T-cell (primary cell): ENCODE measurements at places on chromosomes 6 and 20.

DNA sequence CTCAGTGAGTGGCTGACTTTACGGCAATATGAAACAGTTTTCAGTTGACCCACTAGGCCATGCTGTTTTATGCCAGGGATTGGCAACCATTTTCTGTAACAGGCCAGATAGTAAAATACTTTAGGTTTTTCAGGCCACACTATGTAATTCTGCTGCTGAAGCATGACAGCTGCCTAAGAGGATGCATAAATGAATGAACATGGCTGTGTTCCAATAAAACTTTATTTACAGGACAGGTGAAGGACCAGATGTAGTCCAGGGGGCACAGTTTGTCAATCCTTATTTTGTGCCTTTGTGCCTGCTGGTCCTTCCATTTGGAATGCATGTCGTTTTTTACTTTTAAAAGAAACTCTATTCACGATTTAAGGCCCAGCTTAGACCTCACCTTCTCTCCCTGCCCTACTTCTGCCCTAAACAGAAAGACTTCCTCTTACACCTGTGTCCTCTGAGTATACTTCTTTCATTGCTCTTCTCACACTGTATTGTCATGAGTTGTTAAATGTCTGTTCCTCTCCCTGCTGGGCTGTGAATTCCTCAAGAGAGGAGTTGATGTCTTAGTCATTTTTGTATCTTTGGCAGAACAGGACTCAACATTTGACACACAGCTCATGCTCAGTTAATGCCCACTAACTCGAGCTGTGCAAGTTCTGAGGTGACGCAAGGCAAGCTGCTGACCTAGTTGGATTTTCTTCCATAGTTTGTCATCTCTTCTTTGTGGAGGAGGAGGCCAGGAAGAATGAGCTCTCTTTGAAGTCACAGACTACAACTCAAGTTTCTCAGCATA, 90.1 kb upstream of the MAP7 start:
- DNase-seq = no peak

DNA sequence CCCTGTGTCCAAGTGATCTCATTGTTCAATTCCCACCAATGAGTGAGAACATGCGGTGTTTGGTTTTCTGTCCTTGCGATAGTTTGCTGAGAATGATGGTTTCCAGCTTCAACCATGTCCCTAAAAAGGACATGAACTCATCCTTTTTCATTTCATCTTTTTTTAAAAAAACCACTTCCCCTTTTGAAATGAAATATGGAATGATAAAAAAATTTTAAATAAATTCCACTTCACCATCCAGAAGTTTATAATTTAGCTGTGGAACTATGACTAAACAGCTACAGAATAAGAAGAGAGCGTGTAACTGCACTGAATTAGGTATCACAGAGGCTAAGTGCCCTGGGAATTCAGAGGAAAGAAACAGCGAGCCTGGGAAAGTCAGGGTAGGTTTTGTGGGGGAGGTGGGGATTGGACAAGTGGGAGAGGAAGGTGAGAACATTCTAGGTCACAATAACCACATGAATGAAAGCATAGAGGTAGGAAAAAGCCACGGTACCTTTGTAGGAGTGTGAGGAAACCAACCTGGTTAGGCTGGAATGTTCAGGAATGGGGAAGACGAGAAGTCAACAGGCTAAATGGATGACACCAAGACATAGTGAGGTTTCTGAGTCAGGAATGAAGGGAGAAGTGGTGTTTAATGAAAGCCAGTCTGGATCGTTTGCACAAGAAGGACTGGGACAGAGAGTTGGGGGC, 11.0 kb downstream of the TRIM10 start:
- no peak for DNase-seq

DNA sequence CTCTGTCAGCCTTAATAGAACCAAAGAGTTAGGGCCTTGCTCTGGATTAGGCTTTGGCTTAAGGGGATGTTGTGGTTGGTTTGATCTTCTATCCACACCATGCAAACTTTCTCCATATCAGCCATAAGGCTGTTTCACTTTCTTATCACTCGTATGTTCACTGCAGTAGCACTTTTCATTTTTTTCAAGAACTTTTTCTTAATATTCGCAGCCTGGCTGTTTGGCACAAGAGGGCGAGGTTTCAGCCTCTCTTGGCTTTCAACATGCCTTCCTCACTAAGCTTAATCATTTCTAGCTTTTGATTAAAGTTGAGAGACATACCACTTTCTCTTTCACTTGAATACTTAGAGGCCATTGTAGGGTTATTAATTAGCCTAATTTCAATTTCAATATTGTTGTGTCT, 193.1 kb downstream of the NRN1 start:
- no peak for DNase-seq

DNA sequence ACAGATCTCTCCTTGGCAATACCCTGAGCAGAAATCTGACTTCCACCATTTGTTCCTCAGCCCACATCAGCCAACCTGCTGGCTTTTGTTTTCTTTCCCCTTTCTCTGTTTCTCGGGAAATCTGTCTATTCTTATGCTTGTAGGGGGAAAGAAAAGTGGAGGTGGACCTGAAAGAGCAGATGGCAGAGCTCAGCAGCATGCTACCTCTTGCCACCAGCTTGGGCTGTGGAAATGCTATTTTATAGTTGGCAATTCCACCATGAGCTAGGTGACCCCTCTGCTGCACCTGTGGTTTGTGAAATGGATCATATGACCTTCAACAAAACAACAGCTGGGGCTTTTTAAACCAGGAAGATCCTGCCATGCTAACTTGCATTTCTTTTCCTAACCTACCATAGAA, 6.8 kb upstream of the SPATS1 start:
- DNase-seq = no peak

DNA sequence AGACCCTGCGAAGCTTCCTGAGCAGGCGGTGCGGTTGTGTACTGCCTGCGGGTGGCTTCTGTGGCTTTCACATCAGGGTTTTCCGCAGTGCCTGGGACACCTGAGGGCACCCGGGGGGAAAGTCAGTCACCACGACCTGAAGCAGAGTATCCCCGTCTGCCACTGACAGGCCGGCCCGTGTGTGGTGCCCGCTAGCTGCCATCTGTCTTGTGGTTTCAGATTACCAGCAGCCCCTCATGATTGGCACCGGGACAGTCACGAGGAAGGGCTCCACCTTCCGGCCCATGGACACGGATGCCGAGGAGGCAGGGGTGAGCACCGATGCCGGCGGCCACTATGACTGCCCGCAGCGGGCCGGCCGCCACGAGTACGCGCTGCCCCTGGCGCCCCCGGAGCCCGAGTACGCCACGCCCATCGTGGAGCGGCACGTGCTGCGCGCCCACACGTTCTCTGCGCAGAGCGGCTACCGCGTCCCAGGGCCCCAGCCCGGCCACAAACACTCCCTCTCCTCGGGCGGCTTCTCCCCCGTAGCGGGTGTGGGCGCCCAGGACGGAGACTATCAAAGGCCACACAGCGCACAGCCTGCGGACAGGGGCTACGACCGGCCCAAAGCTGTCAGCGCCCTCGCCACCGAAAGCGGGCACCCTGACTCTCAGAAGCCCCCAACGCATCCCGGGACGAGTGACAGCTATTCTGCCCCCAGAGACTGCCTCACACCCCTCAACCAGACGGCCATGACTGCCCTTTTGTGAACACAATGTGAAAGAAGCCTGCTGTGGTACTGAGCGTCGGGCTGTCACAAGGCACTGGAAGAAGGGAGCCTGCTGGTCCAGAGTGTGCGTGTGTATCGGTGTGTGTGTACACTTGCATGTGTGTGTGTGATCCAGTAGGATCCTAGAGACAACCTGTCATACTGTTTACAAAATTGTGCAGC, 54.4 kb downstream of the GOPC start:
- DNase-seq = peak; percentile 29

- no peak for DNase-seq
These were observed 1024.3 kb upstream of the EPHA7 start for GRCh38 chr6:94443701-94444100.

GRCh38 chr6:129748901-129749748, 39.1 kb upstream of the ARHGAP18 start:
- DNase-seq = no peak

GRCh38 chr6:1662534-1662933, 52.8 kb downstream of the FOXC1 start:
- no peak for DNase-seq

DNA sequence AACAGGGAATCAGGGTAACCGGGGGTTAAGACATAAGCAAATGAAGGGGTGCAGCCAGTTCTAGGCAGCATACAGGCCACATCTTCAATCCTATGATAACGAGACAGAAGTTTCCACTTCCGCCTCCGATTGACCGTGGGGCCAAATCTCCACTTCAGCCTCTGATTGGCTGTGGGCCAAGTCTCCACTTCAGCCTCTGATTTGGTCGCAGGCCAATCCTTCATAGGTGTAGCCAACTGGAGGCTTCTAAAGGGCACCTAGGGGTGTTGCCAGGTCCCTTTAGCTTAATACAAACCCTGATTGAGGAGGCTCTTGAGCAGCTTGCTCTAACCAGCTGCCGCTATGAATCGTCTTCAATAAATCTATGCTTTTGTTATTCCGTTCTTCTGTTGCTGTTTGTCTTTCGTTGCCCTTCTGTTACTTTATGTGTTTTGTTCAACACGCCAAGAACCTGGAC, 2.1 kb upstream of the ERGIC3 start:
- DNase-seq = no peak

DNA sequence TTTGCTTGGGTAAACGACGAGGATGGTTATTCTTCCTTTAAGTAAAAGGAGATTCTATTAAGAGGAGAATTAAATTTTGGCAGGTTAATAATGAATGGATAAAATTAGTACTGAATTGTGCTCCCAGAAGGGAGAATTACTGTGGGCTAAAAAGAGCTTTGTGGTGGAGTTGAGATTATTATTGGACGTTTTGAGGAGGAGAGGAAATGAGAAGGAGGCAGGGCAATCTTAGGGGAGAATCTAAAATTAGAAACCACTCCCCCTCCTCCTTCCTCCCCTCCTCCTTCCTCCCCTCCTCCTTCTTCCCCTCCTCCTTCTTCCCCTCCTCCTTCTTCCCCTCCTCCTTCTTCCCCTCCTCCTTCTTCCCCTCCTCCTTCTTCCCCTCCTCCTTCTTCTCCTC, 331.8 kb downstream of the PRL start:
- no peak for DNase-seq

DNA sequence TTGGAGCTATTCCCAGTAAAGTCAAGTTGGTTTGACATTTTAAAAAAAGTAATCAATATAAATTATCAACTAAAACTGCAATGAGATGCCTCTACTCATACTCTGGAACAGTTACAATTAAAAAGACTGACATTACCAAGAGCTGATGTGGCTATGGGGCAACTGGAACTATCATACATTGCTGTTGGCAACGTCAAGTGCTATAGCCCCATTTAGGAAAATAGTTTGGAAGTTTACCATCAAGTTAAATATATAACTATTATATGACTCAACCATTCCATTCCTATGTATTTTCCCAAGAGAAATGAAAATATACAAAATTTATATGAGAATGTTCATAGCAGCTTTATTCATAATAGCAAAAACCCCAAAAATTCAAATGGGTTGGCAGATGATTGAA, 111.4 kb upstream of the HDGFL1 start:
- no peak for DNase-seq

DNA sequence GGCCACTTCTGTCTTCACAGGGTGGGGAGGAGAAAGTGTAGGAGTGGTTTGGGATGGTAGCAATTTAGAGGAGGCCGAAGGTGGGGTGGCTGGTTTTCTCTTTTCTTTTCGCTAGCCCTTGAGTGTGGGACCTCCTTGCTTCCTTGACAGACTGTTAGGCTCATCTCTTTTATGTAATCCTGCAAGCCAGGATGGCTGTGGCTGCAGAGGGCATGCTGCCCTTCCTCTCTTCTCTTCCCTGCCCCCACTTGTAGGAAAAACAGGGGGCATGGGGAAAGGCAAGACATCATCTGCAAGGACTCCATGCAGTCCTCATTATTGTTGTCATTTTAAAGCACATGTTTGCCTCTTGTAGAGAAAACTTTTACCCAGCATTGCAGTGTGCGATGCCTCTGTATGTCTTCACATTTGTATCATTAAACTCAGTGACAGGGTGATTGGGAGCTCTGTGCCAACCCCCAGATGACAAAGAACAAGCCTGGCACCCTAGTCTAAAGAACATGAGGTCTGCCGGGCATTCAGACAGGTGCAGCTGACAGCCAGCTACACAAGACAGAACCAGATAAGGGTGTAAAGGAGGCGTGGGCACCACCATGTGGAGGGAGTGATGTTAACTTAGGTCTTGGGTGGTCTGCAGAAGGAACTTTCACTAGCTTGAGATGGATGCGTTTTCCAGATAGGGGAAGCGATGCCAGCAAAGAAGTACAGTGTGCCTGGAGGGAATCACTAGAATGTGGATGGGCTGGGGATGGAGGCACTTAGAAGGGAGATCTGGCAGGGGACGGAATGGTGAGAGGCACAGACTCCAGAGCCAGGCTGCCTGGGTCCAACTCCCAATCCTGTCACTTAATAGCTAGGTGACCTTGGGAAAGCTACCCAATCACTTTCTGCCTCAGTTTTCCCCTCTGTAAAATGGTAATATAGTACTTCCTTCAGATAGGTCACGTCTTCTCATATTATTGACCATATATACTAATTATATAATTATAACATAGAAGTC, 207.6 kb downstream of the TBC1D7 start:
- DNase-seq = no peak

DNA sequence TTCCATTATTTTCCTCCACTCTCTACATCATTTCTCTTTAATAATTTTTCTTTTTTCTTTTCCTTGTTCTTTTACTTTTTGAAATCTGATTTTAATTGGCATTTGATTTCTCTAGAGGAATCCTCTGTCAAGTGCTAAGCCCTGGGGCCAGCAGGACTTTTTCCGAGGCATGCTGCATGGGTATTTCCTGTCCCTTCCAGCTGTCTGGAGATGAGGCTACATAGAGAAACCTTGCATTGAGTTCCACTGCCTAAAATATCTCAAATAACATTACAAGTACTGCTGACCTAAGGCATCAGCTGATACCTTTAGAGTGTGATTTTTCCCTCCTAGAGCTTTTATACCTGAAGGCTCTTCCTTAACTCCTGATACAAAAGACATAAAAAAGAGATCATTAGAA, 6.2 kb downstream of the RNF217 start:
- DNase-seq = no peak

GRCh38 chr6:130699742-130700141, 127.5 kb upstream of the SMLR1 start:
- DNase-seq = no peak
